ENCODE measurements at places on chromosomes 7 and 10.

DNA sequence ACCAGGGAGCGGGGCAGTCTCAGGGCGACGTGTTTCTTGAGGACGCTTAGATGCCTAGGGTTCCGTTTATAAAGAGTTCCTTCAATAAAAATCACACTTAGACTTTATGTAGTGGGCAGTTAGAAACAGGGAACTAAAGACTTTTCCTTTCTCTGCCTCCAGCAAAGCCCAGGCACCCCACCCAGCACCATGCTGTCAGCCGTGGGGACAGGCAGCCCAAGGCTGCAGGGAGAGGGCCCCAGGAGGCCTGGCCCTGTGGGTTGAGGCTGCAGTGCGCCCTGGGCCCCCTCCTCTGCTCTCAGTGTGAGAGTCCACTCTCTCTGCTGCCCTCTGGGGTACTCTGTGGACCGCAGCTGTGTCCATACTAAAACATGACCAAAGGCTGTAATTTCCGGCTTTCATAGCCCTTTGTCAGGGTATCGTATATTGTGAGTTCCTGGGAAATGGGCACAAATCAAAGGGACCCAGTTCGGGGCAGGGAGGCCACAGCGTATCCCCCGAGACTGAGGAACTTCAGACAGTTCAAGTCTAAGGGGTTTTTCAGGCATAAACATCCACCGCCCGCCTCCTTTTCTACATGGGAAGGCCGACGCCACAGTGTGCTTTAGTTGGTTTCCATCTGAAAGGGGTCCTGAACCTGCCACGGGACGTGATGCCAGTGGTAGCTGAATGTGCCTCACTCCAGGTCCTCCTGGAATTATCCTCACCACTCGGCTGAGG is 59.7 kb downstream of the DNAJB6 start:
- DNase-seq: no peak

- no peak for DNase-seq
These were observed 41.6 kb downstream of the SLC39A12 start for GRCh38 chr10:17993361-17993760.

- no peak for DNase-seq
These were observed 64.2 kb upstream of the DNAJB6 start for GRCh38 chr7:157272351-157273207.

GRCh38 chr10:101217450-101218281 is 11.6 kb downstream of the LBX1 start:
- peak; percentile 35 for DNase-seq

- DNase-seq: no peak
These were observed 72.8 kb upstream of the CACUL1 start for GRCh38 chr10:118827466-118828155.

DNA sequence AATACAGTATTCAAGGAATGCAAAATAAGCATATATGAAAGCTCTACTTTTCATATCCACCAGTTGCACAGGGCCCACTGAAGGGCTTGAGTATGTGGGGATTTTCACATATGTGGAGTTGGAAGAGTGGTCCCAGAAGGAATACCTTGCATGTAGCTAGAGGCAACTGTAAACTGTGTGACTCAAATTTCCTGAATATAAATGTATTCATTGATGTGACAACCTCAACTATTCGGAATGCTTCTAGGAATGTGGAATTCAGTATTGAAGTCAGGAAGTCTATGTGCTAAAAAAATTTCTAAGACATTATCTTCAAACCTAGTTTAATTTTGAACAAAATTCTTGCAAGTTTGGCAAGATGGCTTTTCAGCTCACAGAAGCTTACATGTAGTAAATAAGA is 695.5 kb upstream of the SEMA3D start:
- DNase-seq: no peak

GRCh38 chr7:20510573-20510900 is 104.9 kb upstream of the ABCB5 start:
- no peak for DNase-seq

GRCh38 chr10:14322526-14323188 is 8.1 kb downstream of the FRMD4A start:
- no peak for DNase-seq

DNA sequence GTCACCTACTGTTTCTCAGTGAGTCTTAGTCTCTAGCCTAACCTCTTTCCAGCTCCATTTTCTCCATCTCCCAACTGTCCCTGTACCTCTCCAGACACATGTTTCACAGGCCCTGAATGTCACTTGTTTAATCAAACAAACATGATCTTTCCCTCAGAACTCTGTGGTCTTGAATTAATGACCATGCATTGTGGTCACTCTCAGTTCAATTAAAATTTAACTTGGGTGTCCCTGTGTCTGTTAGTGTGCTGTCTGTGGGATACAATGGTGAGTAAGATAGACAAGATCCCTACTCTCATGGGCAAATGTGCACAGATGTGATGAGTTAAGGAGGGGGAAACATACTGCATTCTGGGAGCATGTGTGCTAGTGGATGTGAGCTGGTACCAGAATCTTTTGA is 65.0 kb downstream of the RBM33 start:
- no peak for DNase-seq

DNA sequence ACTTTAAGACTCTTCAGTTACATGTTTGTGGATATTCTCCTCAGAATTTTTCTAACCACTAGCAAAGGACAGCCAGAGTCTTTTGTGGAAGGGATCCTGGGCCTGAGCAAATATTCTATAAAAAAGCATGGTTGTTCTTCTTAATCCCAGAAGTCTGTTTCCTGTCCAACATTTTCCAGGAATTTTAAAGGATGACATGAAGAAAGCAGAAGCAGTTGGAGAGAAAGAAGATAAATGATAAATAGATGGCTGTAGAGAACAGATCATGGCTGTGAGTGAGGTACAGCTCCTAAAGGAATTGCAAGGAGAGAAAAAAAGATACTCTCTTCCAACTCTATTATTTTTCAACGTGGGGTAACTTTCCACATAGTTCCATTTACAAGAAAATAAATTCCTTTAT is 91.8 kb upstream of the STEAP4 start:
- no peak for DNase-seq

- peak; percentile 57 for DNase-seq
These were observed 40.7 kb upstream of the ANAPC16 start for GRCh38 chr10:72175149-72175548.

DNA sequence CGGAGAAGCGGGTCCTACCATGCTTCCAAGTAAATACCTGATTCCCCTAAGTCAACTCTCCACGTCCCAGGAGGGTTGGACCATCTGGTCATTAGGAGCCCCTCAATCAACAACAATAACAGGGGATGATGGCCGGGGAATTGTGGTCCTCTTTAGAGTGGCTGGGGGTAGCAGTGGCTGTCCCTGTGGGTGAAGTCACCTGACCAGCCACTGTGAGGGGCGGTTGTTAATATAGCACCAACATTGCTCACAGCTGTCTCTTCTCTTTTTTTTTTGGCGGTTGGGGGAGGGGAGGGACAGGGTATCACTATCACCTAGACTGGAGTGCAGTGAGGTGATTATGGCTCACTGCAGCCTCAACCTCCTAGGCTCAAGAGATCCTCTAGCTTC is 67.9 kb downstream of the SPDYE5 start:
- DNase-seq: no peak

DNA sequence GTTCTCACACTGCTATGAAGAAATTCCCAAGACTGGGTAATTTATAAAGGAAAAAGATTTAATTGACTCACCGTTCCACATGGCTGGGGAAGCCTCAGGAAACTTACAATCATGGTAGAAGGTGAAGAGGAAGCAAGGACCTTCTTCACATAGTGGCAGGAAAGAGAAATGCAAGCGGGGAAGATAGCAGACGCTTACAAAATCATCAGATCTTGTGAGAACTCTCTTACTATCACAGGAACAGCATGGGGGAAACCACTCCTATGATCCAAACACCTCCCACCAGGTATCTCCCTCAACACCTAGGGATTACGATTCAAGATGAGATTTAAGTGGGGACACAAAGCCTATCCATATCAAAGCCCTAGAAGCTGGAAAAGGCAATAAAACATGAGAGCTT is 130.8 kb downstream of the MDFIC start:
- DNase-seq: no peak

DNA sequence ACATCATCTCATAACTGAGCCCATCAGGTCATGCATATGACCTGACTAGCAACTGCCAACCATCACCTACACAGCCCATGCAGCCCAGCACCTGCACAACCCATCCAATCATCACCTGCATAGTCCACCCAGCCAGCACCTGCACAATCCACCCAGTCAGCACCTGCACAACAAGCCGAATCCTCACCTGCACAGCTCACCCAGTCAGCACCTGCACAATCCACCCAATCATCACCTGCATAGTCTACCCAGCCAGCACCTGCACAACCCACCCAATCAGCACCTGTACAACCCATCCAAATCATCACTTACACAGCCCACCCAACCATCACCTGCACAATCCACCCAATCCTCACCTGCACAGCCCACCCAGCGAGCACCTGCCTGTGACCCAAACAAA is 33.4 kb upstream of the WDFY4 start:
- DNase-seq: no peak

DNA sequence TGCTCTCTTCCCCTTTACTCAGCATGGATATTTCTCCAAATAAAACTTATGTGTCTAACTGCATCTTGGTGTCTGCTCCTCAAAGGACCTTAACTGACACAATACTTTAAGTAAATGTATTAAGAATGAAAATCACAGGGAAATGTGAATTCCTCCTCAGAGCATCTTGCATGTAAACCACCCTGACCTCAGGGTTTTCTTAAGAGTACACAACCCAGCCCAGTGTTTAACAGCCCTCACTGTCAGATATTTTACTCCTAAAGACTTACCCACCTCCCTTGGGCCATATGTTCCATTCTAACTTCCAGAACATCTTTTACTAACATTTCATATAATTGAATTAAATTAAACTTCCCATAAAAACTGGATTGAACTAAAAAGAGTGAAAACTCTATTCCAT is 315.3 kb downstream of the HPSE2 start:
- DNase-seq: no peak

DNA sequence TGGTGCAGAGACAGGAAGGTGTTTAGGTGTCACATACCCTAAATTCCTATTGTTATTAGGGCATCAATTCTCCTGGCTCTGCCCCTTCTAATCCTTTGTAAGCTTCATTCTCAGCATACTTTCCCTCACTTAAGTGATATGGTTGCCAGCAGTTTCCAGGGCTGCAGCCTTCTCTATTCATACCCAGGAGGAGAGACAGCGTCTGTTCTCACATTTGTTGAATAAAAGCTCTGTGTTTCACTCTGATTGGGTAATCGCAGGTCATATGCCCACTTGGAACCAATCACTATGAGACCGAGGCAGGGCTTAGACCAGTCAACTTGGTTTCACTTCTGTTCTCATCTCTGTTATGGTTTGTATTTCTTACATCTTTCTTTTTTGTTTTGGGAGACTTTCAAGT is 109.6 kb upstream of the MTPN start:
- DNase-seq: no peak

All from suppressor macrophage treated with lipopolysaccharide for 1 hour (primary cell).